ENCODE measurements at places on chromosomes 16 and 17.

- no peak for DNase-seq
Observed at GRCh38 chr17:76193591-76193990, 46.7 kb downstream of the RNF157 start.

DNA sequence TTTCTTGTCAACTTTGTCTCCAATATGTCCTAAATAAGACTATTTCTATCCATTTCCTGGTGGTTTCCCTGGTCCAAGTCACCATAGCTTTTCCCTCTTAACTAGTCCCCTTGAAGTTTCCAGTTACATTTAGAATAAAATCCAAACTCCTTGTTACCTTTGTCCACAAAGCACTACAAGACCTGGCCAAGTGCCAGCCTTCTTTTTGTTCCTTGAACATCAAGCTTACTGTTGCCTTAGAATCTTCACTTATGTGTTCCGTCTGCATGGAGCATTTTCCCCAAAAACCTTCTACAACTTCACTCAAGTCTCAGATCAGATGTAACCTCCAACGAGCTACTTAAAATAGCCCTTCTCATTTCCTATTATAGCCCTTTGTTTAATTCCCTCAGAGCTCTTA lies 101.4 kb downstream of the ITFG1 start:
- DNase-seq, result no peak

GRCh38 chr17:40437095-40437732 lies 6.0 kb upstream of the IGFBP4 start:
- no peak for DNase-seq

DNA sequence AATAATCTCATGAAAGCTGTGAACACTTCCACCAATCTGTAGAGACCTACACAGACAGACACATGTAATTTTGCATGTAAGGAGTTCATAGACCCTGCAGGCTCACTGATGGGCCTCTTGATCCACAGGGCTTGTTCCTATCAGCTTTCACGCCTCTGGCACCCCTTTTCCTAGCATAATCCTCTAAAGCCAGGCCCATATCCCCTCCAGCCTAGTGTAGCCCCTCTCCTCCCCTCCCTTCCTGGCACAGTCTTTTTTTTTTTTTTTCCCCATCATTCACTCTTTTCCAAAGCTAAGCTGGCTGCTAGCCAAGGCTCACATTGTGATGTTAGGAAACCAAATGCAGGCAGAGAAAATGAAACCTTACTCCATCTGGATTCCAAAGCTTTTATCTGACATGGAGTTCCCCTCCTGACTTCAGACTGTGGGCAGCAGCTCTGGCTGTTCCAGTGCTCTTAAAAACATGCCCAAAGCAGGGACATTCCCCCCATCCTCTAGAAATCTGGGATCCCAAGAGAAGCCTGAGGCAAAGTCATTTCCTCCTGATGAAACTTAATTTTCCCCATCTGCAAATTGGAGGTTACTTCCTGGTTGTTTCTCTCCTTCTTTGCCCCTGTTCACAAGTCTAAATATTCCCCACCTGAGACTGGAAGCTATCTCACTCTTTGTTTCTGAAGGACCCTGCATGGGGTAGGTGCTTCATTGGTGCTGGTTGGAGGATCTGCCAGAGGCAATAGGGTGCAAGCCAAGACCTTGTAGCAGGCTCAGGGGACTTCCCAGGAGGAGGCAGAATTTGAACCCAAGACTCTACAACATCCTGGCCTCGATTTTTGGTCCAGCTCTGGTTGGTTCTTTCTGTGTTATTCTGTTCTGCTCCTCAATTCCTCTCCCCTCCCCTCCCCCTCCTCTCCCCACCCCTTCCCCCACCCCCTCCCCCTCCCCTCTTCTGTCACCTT lies 9.9 kb upstream of the CCL5 start:
- DNase-seq, result no peak

GRCh38 chr17:50237901-50238300 lies 36.4 kb upstream of the TMEM92 start:
- no peak for DNase-seq

DNA sequence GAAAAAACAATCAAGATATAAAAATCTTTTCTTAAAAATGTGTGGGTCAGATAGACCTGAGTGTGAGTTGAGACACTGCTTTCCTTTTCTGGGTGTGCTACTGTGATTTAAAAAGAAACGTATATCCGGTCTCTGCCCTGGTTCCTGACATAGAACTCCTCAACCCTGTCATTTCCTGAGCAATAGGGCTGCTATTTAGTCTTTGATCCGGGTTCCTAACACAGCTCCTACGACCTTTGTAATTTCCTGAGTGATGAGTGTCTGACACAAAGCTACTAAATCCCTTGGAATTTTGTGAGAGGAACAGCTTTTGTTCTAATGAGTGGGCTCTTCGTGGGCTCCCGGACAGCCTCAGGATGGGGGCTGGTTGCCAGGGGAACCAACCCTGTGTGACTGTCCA lies 93.9 kb upstream of the FA2H start:
- no peak for DNase-seq

DNA sequence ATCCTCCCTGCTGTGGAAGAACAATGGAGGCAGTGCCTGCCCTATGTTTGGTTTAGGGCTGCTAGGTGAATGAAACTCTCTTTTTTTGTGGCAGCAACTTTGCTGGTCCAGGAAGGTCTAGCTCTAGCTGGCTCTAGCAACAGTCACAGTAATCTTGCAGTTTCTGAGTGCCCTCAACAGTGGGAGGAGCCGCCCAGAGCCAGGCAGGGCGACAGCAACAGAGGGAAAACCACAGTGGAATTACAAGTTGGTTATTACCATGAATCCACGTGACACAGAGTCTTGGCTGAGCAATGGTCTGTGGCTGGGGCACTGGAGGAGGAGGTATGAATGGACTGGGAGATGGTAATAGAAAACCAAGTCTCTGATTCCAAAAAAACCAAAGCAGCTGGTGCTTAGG lies 10.3 kb downstream of the HSPB9 start:
- DNase-seq, result no peak

GRCh38 chr17:4998732-4999429 lies 1.1 kb downstream of the KIF1C start:
- DNase-seq, result no peak

DNA sequence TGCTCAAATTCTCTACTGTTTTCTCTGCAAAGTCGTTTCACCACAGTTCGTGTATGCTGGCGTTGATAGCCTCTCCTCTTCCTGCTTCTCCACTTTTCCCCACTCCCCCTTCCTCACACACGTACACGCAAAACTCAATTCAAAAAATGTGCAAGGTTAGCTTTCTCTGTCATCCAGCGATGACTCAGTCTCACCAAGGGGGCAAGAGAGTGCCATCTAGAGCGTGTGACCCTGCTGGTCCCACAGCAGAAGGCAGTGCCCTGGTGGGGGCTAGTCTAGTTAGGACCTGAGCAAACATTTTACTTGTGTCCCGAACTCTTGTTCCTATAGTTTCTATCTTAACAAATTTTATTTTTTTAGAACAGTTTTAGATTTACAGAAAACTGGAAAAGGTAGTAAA lies 121.2 kb upstream of the CHMP6 start:
- DNase-seq, result no peak

DNA sequence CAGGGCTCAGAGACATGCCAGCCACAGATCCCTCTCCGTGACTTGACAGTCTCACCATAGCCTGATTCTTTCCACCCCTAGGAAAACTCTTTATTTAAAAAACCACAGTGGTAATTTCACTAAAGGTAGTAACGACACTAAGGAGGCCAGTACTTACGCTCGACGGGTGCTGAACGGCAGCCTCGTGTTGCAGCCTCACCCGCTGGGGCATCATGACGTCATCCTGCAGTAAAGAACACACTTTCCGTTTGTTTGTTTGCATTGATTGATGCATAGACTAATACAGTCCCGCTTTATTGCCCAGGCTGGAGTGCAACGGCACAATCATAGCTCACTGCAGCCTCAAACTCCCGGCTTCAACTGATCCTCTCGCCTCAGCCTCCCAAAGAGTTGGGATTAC lies 65.1 kb upstream of the METRNL start:
- no peak for DNase-seq

DNA sequence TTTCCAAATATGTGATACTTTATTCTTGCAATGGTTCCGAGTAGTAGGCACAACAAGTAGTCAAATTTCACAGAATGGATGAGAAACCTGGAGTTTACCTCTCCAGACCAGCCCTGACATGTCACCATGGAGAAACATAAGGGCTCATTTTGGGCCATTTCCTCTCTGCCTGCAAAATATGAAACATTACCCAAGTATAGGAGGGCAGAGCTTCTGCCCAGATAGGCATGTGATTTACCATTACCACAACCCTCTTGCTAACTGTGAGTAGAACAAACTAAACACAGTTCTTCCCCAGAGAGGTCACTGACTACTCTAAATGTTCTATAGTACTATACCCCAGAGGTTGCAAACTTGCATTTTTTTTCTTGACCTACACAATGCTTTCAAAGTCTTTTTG lies 15.7 kb upstream of the KPNB1 start:
- DNase-seq, result no peak

DNA sequence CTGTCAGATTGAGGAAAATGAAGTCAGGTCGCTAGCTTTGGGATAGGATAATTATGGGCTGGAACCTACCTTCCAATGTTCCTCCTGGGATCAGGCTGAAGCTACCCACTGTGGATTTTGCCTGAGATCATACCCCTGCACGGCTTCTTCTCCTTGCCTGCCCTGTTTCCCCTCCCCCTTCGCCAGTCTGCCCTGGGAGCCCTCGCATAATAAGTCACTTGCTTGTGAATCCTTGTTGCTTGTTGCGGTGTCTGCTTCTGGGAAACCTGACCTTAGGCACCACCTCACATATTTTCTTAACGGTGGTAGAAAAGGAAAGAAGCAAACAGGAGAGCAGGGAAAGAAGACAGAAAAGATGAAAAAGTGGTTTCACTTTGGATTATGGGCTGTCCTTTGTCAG lies 13.3 kb upstream of the PMP22 start:
- DNase-seq, result no peak

DNA sequence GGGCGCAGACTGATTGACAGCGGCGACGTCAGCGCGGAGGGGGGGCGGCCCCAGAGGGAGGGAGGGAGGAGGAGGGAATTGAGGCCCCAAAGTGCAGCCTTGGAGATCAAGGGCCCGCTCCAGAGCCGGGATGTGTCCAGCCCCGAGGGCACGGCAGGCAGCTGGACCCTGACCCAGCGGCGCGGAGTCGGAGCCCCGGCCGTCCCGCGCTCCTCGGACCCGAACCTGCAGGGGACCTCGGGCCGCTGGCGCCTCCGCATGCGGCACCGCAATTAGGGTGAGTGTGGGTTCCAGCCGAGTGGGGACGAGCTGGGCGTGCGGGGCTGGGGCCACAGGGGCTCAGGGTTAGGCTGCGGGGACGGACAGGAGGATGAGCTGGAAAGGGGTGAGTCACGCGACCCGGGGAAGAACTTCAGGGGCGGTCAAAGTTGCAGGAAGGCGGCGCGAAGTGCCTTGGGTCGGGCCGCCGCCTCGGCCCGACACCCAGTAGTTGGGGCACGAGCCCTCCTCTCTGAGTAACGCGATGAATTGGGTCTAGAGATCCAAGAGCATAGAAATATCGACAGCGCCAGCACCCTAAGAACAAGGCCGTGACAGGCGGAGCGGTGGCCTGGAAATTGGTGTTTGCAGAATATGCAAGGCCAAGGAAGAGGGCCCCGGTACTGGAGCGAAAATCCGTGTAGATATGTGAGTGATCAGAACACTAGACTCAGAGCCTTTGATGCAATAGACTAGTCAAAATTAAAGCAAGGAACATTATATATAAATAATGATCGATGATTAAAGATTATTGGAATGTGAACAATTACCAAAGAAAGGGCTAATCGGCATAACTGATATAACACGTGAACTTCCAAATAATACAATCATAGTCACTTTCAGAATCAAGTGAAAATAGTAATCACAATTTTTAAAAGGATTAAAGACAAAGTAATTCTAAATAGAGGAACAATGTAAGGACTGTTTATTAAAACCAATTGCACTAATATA lies at the start of gene TBX4:
Gene TBX4 (plus strand): TSS at position 122 of the 990 bp plus-strand sequence. CDS start 4,069 bp downstream, outside the sequence.
- no peak for DNase-seq

DNA sequence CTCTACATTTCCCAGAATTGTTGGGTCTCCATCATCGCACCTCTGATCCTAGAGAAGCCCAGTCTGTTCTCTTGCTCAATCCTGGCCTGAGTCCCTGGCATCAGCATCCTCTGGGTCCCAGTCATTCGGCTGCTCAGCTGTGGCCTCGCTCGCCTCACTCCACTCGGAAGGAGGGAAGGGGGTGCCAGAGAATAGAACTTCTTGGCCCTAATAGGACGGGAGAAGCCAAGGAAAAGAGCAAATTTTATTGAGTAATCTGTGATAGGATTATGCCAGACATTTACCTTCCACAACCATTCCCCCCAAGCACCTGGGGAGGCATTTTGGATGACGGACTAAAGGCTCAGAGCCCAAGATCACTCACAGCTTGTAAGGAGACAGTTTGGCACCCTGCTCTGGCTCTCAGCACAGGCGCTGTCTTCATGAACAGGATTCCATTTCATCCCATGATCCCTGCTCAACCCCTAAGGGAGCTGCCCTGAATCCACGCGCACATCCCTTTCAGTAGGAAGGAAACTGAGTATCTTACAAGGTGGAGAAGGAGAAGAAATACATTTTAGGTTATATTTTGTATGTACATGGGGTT lies 498 bp upstream of the CLEC10A start:
- no peak for DNase-seq

- DNase-seq, result no peak
Observed at GRCh38 chr17:14014657-14015056, 54.6 kb upstream of the COX10 start.

Data from T-helper 17 cell (primary cell).